ENCODE measurements at places on chromosomes 4 and X.

DNA sequence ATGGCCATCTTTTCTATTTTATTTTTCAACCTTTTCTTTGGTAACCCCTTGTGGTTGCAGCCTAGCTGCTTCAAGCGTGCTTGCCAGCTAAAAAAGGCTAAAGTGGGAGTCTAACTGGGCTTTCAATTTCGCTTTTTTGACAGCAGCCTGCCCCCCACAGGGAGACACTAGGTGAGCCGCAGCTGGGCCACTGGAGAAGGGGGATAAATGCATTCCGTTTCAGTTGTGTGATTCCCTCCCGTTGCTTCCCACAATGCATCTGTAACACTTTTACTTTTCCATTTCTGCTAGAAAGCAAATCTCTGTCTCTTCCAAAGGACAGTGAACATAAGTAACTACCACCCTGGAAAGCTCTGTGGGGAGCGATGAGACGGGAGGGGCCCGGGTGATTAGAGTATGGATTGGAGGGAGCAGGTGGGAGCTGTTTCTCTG, 86.3 kb upstream of the RAPGEF2 start:
- no peaks in the 10 kb centered on the region for H3K4me1 ChIP-seq
- H3K36me3 ChIP-seq, result no peaks in the 10 kb centered on the region
- H3K4me3 ChIP-seq, result no peak overlapping the region
- no peak for DNase-seq

DNA sequence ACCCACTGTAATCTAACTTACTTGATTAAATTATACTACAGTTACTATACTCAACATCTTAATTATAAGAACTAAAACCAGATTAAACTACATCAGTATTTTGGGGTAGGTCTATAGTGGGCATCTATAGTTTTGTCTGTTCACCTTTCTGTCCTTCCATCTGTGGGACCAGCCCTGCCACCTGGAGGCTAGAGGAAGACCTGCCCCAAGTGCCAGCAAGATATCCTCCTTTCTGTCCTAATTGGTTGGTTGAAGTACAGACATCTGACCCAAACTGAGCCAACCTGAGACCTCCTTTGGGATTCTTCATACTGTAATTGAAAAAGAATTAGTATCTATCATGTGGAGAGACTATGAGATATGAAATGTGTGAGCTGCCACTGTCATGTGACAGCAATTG, 172.2 kb upstream of the TLL1 start:
- H3K36me3 ChIP-seq, result no peaks in the 10 kb centered on the region
- DNase-seq, result no peak
- H3K4me1 ChIP-seq, result no peaks in the 10 kb centered on the region
- no peak overlapping the region for H3K27ac ChIP-seq
- no peak overlapping the region for H3K4me3 ChIP-seq

DNA sequence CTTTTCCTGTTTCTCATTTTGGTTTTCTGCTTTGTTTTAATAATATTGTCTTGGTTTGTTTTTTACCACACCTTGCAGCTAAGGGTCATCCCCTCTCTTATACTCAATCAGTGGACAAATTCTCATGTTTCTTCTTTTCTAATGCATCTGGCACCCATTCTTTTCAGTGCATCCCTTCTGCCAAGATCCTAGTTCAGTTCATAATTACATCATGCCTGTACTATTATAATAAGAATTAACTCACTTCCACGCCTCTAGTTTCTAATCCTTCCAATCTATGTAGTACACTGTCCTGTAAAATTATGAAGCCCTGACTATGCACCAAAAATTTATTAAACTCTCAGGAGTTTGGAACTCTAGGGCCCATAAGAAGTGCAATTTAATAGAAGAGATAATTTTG, 126.1 kb downstream of the FAT4 start:
- H3K4me1 ChIP-seq, result no peaks in the 10 kb centered on the region
- no peak overlapping the region for H3K4me3 ChIP-seq
- H3K36me3 ChIP-seq, result no peaks in the 10 kb centered on the region
- H3K27ac ChIP-seq, result no peak overlapping the region
- no peaks in the 10 kb centered on the region for H3K27me3 ChIP-seq

DNA sequence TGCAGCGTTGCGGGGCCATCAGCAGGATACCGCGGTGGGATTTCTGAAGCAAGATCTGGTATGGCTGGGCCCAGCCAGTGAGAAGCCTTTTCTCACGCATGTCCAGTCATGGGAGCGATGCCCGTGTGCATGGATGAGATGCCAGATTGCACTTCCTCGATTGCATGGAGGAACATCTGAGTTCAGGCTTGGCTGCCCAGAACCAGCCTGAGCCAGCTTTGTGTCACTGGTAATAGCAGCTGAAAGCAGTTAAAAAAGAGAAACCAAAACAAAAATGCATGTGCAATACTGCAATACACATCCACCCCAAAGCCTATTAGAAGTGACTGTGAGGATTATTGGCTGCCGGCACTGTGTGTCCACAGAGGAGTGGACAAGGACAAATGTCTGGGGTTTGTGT, 59.3 kb downstream of the PSAPL1 start:
- H3K27ac ChIP-seq, result no peak overlapping the region
- H3K4me1 ChIP-seq, result no peaks in the 10 kb centered on the region
- no peak for DNase-seq
- no peaks in the 10 kb centered on the region for H3K36me3 ChIP-seq
- no peak overlapping the region for H3K4me3 ChIP-seq

- no peaks in the 10 kb centered on the region for H3K27me3 ChIP-seq
- H3K4me1 ChIP-seq, result peaks cover 7% of the 10 kb centered on the region
- no peak overlapping the region for H3K27ac ChIP-seq
- DNase-seq, result no peak
These were observed 18.3 kb upstream of the PDCL2 start for GRCh38 chr4:55610381-55610780.

GRCh38 chr4:169975131-169975837, 50.9 kb downstream of the MFAP3L start:
- no peak overlapping the region for H3K4me3 ChIP-seq
- H3K36me3 ChIP-seq, result no peaks in the 10 kb centered on the region
- H3K4me1 ChIP-seq, result no peaks in the 10 kb centered on the region
- DNase-seq, result no peak
- no peaks in the 10 kb centered on the region for H3K27me3 ChIP-seq
- no peak overlapping the region for H3K27ac ChIP-seq

- no peak overlapping the region for H3K27ac ChIP-seq
- H3K4me1 ChIP-seq, result no peaks in the 10 kb centered on the region
- H3K36me3 ChIP-seq, result no peaks in the 10 kb centered on the region
- no peaks in the 10 kb centered on the region for H3K27me3 ChIP-seq
These were observed 94.1 kb upstream of the GALNT7 start for GRCh38 chr4:173074501-173074946.

DNA sequence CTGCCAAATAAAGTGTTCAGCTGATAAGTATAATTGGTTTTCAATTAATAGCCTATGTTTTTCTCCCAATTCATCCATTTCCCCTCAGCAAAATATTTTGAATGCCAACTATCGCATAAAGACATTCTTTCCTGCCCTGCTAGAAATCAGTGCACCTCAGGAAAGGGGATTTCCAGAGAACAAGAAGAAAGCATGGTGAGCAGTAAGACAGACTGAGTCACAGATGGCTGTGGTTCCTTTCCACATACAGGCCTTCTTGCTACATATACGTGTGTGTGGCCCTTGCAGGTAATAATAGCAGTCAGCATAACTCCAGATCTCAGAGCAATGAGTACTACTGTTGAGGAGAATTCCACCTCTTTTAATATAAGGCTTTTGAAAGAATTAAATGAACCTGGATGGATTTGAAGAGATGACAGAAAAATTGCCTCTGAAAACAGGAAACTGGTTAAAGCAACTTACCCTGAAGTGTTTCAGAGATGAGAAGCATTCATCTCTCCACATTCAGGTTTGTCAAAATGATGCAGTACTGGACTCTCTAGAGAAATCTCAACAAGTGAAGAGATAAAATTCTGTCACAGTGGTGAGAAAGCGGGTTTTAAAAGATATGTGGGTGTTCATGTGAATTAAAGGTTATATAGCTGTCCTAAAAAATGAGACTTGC, 13.6 kb downstream of the GASK1B start:
- no peak for DNase-seq
- no peak overlapping the region for H3K4me3 ChIP-seq
- H3K4me1 ChIP-seq, result no peaks in the 10 kb centered on the region
- H3K27me3 ChIP-seq, result no peaks in the 10 kb centered on the region
- no peak overlapping the region for H3K27ac ChIP-seq
- H3K36me3 ChIP-seq, result no peaks in the 10 kb centered on the region

- H3K27me3 ChIP-seq, result no peaks in the 10 kb centered on the region
- H3K4me1 ChIP-seq, result peaks cover 5% of the 10 kb centered on the region
- H3K27ac ChIP-seq, result no peak overlapping the region
- H3K4me3 ChIP-seq, result no peak overlapping the region
- H3K36me3 ChIP-seq, result no peaks in the 10 kb centered on the region
These were observed 258.2 kb downstream of the PPP3CA start for GRCh38 chr4:101089168-101089567.

- H3K4me1 ChIP-seq, result no peaks in the 10 kb centered on the region
- no peak overlapping the region for H3K27ac ChIP-seq
- no peaks in the 10 kb centered on the region for H3K36me3 ChIP-seq
- no peak for DNase-seq
- no peak overlapping the region for H3K4me3 ChIP-seq
These were observed 43.3 kb upstream of the STAG2 start for GRCh38 chrX:123918106-123918721.

DNA sequence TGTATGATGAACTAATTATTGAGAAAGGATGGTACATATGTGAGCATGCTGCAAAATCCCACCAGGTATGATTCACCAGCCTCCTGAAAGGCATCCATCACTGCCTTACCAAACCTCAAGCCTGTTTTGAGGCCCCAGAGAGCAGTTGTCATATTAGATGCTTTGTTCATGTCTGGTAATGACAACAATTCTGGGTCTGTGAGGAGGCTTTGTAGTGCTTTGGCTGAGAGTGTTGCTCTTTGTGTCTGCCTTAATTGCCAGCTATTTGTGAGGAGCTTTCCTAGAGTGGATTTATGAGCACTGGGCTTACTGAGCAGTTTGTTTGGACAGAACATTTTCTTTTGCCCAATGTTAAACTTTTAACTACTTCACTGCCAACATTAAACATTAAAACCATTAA, 69.2 kb downstream of the HEPH start:
- no peak overlapping the region for H3K4me3 ChIP-seq
- no peak overlapping the region for H3K27ac ChIP-seq
- no peak for DNase-seq
- no peaks in the 10 kb centered on the region for H3K27me3 ChIP-seq
- H3K4me1 ChIP-seq, result no peaks in the 10 kb centered on the region

DNA sequence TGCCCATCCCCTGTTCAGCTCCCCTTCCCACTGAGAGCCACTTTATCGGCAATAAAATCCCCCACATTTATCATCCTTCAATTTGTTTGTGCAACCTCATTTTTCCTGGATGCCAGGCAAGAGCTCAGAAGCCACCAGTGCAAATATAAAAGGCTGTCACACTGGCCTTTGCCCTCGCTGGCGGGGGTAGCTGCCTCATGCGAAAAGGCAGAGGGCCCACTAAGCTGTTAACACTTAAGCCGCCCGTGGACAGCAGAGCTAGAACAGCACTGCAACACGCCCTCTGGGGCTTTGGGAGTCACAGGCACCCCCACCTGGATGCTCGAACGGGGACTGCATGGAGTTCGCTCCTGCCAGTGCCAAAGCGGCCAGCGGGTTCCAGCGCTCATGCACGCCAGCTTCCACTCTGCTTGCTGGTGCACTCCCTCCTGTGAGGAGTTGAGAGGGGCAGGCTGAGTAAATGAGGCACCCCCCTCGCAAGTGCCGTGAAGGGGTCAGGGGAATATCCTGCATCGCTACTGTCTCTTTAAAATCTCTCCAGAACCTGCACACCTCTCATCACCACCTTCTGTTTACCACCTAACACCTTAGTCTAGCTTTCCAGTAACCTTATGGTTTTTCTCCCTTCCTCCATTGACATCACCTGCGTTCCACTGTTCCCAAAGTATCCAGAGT, 99.5 kb downstream of the SORBS2 start:
- H3K27me3 ChIP-seq, result no peaks in the 10 kb centered on the region
- H3K4me3 ChIP-seq, result no peak overlapping the region
- DNase-seq, result no peak
- no peaks in the 10 kb centered on the region for H3K36me3 ChIP-seq
- H3K27ac ChIP-seq, result no peak overlapping the region
- H3K4me1 ChIP-seq, result peaks cover 8% of the 10 kb centered on the region

- no peaks in the 10 kb centered on the region for H3K36me3 ChIP-seq
- H3K27ac ChIP-seq, result no peak overlapping the region
- no peak overlapping the region for H3K4me3 ChIP-seq
- no peaks in the 10 kb centered on the region for H3K4me1 ChIP-seq
- H3K27me3 ChIP-seq, result no peaks in the 10 kb centered on the region
These were observed 13.1 kb downstream of the RP2 start for GRCh38 chrX:46849933-46850332.

DNA sequence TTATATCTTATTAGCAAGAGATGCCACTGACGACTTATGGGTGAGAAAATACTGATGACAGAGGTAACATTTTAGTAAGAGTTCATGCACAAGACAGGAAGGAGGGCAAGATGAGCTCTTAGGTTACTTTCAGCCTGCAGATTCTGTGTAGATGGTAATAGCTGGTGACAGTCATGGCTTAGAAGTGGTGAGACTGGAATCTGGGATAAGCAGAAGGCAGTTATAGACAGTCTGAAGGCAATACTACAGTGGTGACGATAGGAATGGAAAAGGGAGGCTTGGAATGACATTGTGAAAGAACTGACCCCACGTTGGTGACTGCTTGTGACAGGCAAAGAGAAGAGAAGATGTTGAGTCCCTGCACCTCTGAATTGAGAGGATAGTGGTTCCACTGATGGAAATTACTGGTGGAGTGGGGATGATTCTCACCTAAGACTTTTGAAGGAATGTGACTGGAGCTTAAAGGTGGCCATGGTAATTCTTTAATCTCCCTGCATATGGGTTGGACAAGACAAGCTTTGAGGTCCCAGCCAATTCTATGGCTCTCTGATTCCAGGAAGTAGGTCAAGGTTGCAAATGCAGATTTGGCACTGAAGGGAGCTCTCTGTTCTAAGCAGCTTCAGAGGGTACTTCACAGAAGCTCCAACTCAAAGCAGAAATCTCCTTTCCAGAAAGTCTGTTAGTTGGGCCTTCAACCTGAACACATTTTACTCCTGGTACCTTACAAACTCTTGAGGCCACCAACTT, 99.7 kb downstream of the RASL11B start:
- no peak overlapping the region for H3K4me3 ChIP-seq
- DNase-seq, result no peak
- peaks cover 6% of the 10 kb centered on the region for H3K4me1 ChIP-seq
- H3K27ac ChIP-seq, result no peak overlapping the region
- no peaks in the 10 kb centered on the region for H3K36me3 ChIP-seq

DNA sequence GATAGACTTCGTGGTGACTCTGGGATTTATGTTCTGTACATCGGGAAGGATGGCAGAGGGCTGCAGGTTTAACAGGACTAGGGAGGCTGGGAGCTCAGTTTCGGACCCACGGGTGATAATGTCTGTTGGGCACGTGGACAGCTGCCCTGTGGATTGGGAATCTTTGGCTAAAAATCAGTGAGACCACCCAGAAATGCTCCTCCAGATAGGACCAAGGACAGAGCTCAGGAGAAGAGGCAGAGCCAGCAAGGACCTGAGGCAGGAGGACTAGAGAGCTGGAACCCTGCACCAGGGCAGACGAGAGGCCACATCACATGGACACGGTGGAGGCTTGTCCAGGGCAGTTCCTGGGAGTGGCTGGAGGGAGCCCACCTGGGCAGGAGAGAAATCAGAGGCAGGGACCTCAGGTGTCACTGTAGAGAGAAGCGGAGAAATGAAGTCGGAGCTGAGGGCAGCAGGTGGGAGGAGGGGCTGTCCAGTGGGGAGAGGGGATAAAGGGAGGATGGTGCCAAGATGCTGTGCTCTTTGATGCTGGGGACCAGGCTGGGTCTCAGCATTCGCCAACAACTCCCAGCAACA, 79.2 kb downstream of the CPZ start:
- H3K36me3 ChIP-seq, result no peaks in the 10 kb centered on the region
- H3K27ac ChIP-seq, result no peak overlapping the region
- no peaks in the 10 kb centered on the region for H3K4me1 ChIP-seq
- no peak for DNase-seq
- no peak overlapping the region for H3K4me3 ChIP-seq
